ENCODE measurements at places on chromosomes 1 and 21. TPM values are rescaled to one million over a fixed set of nuclear protein-coding genes. Genes with fewer than 3 reads are reported as not detected.

- no peaks in the 10 kb centered on the region for H3K27me3 ChIP-seq
- no peak for DNase-seq
- no peaks in the 10 kb centered on the region for H3K36me3 ChIP-seq
- no peak overlapping the region for H3K27ac ChIP-seq
- H3K4me3 ChIP-seq: no peak overlapping the region
Observed at GRCh38 chr1:20076710-20077461, 6.9 kb downstream of the PLA2G5 start.

GRCh38 chr1:225897595-225898514 lies 8.9 kb upstream of the LEFTY1 start:
- peak; percentile 25 for DNase-seq
- H3K27me3 ChIP-seq: no peaks in the 10 kb centered on the region
- H3K4me3 ChIP-seq: no peak overlapping the region

GRCh38 chr1:221514806-221515205 lies 227.1 kb downstream of the DUSP10 start:
- H3K27ac ChIP-seq: no peak overlapping the region
- no peak overlapping the region for H3K4me3 ChIP-seq
- no peaks in the 10 kb centered on the region for H3K4me1 ChIP-seq
- H3K36me3 ChIP-seq: no peaks in the 10 kb centered on the region
- no peak for DNase-seq
- H3K27me3 ChIP-seq: no peaks in the 10 kb centered on the region

GRCh38 chr1:39416609-39417008 lies 74.8 kb upstream of the BMP8A start:
- no peak for DNase-seq
- H3K4me1 ChIP-seq: peaks cover 65% of the 10 kb centered on the region
- H3K36me3 ChIP-seq: peaks cover 30% of the 10 kb centered on the region
- H3K4me3 ChIP-seq: no peak overlapping the region
- H3K27me3 ChIP-seq: no peaks in the 10 kb centered on the region

GRCh38 chr1:186865857-186866256 lies 37.1 kb downstream of the PLA2G4A start:
- no peaks in the 10 kb centered on the region for H3K27me3 ChIP-seq
- no peaks in the 10 kb centered on the region for H3K36me3 ChIP-seq
- peaks cover 3% of the 10 kb centered on the region for H3K4me1 ChIP-seq
- H3K4me3 ChIP-seq: no peak overlapping the region
- no peak overlapping the region for H3K27ac ChIP-seq
- DNase-seq: no peak

- no peak for DNase-seq
- no peak overlapping the region for H3K27ac ChIP-seq
- peaks cover 9% of the 10 kb centered on the region for H3K4me1 ChIP-seq
- H3K27me3 ChIP-seq: peaks cover 9% of the 10 kb centered on the region
Observed at GRCh38 chr1:243977094-243977493, 74.0 kb upstream of the ZBTB18 start.

DNA sequence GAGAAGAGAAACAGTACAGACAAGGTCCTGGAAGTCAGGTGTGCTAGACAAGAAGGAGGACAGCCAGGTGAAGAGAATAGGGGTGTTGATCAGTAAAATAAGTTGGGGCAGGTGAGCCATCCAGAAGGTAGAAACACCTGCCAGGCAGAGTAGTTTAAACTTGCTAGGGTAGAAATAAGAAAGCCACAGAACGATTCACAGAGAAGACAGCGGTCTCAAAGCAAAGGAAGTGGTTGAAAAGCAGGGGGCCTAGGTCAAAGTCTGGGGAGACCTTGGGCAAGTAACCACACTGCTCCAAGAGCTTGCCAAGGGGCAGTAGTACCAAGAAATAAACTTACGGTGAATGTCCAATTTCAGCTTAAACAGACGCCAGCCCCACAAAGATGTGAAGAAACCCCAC lies 116.6 kb upstream of the PROX1 start:
- DNase-seq: no peak
- no peak overlapping the region for H3K27ac ChIP-seq
- no peaks in the 10 kb centered on the region for H3K36me3 ChIP-seq
- no peaks in the 10 kb centered on the region for H3K4me1 ChIP-seq

SETDB1 gene
- total RNA-seq: 42.3 TPM

RXFP4 gene
- total RNA-seq: not detected

- DNase-seq: no peak
- peak overlapping the region; percentile 38 for H3K27ac ChIP-seq
- peaks cover 24% of the 10 kb centered on the region for H3K4me1 ChIP-seq
- H3K4me3 ChIP-seq: no peak overlapping the region
- H3K36me3 ChIP-seq: peaks cover 57% of the 10 kb centered on the region
Observed at GRCh38 chr1:222631611-222632208, 13.8 kb downstream of the MIA3 start.

DNA sequence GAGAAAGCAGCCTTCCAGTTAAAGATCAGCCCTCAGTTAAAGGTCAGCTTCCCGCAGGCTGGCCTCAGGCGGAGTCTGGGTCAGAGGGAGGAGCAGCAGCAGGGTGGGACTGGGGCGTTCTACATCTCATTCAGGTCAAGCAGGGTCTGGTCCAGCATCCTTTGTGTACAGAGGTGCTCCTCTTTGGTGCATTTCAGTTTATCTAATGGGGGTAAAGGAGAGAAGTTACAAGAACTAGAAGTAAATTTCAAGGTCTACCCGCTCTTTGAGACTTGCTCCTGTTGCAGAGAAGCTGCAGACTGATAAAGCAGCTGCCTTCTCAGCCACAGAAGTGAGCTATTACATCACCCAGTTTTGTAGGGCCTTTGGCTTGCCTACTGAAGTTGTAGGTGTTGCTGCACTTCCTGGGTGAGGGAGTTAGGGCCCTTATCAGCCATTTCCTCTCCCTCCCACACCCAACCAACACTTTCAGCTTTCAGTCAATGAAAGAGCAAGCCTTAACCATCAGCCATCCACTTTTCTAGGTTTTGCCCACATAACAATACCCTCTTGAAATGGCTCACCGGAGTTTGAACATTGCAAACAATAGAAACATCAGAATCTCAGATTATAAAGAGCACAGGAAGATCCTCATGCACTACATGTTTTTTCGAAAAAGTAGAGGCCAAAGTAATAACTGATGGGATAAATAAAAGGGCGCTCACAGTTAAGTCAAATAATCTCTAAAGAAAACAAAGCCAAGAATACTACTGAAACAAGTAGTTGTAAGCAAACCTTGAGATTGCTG lies 2.8 kb upstream of the NUP210L start:
- peaks cover 74% of the 10 kb centered on the region for H3K36me3 ChIP-seq
- H3K4me1 ChIP-seq: peaks cover 6% of the 10 kb centered on the region
- no peak overlapping the region for H3K4me3 ChIP-seq
- DNase-seq: peak; percentile 75

DNA sequence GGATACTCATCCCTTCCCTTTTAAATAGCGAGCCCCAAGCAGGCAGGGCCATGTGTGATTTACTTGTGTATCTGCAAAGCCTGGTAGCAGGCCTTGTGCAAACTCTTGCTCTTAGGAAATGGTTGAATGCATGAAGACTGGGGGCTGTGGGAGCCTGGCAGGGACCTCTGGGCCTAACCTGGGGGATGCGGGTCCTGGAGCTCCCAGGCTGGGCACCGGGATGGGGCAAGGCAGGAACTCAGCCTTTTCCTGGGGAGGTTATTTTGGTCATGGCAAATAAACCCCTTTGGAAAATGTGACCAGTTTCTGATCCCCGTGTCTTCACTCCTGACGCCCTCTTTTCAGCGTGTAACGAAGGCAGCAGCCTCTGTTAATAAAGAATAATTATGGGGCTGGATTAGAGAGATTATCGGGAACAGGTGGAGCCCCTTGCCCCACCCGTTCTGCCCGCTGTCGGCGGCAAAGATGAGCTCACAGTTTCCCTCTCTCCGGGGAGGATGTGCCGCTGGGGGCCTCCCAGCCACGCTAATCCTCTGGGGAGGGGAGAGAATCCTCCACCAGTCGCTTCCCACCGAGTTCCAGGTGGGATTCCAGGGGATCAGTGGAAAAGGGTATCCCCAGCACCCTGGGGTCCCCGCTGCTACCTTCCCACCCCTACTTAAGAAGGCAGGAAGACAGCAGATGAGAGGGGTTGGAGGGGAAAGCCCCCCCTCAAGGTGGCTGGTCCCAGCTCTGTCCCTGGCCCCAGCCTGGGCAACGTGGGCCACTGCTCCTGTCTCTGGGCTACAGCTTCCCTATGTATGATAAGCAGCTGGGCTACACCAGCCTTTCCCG lies 69.7 kb upstream of the WNT4 start:
- no peaks in the 10 kb centered on the region for H3K36me3 ChIP-seq
- DNase-seq: no peak
- peaks cover 58% of the 10 kb centered on the region for H3K27me3 ChIP-seq
- H3K4me3 ChIP-seq: no peak overlapping the region
- H3K27ac ChIP-seq: no peak overlapping the region

DNA sequence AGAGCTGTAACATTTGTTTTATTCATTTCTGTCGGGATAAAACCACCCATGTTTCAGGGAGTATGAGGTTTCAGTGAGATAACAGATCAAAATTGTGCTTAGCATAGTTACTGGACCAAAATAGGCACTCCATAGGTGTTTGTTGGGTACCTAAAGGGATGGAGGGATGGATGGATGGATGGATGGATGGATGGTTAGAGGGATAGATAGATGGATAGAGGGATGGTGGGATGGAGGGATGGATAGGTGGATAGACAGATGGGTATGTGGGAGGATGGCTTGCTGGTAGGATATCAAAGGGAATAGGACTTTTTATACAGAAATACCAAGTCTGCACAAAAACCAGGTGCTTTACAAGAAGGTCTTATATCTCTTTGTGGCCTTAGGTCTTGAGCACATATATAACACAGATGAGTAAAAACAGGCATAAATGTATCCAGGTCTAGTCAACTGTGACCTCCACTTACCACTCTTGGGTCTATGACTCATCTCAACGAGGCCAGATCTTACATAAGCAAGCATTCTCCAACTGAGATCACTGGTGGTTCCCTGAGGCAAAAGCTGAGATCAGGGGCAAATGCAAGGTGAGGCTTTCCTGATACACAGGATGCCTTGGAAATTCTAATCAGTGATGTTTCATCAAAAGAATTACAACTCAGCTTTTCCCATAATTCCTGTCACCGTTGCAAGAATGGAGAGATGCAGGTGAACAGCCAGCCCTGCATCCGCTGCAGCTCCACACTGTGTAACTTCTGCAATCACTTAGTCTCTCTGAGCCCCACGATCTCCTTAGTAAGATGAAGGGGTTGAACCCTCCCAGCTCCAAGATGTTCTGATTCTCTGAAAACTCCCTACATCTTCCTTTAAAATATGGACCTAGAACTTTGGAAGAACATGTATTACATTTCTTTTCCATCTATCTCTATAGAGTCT lies 32.0 kb downstream of the PTAFR start:
- H3K27me3 ChIP-seq: no peaks in the 10 kb centered on the region
- H3K27ac ChIP-seq: no peak overlapping the region
- H3K36me3 ChIP-seq: no peaks in the 10 kb centered on the region
- no peaks in the 10 kb centered on the region for H3K4me1 ChIP-seq
- peak; percentile 77 for DNase-seq
- H3K4me3 ChIP-seq: no peak overlapping the region

DNA sequence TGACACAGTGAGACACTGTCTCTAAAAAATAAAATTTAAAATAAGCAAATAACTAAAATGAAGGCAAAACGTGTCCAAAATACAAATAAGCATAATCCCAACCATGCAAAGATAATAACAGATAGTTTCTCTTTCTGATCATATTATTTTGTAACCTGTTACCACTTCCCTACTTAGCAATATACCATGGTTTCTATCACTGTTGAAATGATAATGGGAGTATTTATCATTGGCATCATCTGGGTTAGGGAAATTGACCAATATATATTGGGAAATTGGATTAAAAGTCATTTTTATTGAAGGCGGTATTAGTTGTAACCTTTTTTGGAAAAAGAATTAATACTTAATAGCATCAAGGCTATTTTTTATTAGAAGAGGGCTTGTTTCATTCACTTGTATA lies 47.0 kb downstream of the USP25 start:
- no peaks in the 10 kb centered on the region for H3K36me3 ChIP-seq
- no peak overlapping the region for H3K27ac ChIP-seq
- peaks cover 26% of the 10 kb centered on the region for H3K4me1 ChIP-seq
- DNase-seq: no peak

ITLN2 gene
- not detected for total RNA-seq

DNA sequence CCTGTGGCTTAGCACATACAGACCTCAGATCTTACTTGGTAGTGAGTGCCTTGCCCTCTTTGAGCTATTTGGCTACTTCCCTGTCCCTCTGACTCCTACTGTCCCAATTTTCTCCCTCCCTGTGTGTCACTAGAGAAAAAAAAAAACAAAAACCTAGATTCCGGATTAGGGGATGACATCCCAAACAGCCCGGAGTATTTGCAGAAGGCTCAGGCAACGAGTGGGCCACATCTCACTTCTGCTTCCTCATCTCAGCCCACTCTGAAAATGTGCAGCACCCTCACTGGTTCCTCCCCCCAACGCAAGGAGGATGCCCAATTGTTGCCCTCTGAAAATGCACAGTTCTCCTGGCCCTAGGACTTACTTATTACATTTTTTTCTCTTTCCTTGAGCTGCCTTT lies 4.9 kb downstream of the NHLH1 start:
- DNase-seq: no peak
- no peaks in the 10 kb centered on the region for H3K27me3 ChIP-seq
- no peak overlapping the region for H3K27ac ChIP-seq

DNA sequence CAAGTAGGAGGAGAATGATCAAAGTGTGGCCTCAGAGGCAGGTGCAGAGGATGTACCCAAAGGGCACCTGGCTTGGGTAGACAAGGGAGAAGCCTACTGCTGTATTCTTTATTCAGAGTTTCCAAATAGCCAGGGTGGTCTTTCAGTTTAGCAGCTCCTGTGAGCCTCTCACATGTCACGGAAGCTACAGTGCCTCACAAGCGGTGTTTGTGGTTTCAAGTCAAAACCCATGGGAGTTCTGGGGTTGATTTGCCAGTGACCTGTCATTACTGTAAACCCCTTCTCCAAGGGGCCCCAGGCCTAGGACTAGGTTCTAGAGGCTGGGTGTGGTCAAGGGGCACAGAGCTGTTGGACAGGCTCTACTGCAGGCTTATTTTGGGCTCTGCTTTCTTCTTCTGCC lies 10.2 kb upstream of the IL10 start:
- H3K27ac ChIP-seq: no peak overlapping the region
- H3K27me3 ChIP-seq: peaks cover 2% of the 10 kb centered on the region
- H3K4me1 ChIP-seq: no peaks in the 10 kb centered on the region
- DNase-seq: peak; percentile 2

RGS4 gene
- 130 TPM for total RNA-seq

DNA sequence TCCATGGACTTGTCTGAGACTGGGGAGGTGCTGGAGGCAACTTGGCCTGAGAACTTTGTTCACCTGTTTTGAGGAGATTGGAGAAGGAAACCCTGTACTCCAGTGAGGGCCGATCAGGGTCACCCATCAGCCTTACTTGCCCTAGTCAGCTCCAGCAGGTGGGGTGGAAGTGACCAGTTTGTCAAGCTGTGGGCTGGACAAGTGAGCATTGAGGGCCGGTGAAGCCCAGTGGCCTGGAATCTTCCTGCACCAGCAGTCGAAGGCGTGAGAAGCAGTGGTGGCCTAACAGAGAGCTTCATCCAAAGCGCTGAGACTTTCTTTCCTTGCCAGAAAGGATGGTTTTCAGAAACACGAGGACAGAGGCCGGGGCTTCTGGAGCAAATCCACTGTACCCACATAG lies 9.6 kb downstream of the SLC37A1 start:
- peaks cover 13% of the 10 kb centered on the region for H3K4me1 ChIP-seq
- H3K27ac ChIP-seq: no peak overlapping the region
- H3K36me3 ChIP-seq: no peaks in the 10 kb centered on the region

Measured in osteoblast (primary cell).